ENCODE measurements at places on chromosomes 12 and 14.

DNA sequence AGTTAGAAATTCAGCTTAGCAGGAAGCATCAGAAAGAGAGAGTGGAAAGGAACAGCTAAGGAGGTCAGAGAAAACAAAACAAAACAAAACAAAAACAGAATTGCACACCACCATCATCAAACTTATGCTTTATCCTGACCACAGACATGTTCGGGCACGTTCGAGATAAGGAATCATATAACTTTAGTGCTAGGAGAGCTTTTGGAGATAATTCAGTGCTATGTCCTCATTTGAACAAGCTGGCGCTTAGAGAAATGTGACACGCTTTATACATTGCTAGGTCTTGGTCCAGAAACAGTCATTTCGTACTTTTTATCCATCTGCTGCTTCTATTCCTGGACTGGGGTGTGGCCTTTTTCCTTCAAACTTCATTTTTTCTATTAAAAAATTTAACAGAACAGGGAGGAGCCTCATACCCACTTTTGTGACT lies 213.1 kb downstream of the PTPRO start:
- no peak for DNase-seq

GRCh38 chr12:96211988-96212387 lies 17.8 kb downstream of the ELK3 start:
- no peak for DNase-seq

- DNase-seq = no peak
Measured at GRCh38 chr14:103021684-103022001, 35.7 kb downstream of the CDC42BPB start.

- DNase-seq = no peak
Measured at GRCh38 chr14:65555358-65555757, 142.8 kb downstream of the FUT8 start.

DNA sequence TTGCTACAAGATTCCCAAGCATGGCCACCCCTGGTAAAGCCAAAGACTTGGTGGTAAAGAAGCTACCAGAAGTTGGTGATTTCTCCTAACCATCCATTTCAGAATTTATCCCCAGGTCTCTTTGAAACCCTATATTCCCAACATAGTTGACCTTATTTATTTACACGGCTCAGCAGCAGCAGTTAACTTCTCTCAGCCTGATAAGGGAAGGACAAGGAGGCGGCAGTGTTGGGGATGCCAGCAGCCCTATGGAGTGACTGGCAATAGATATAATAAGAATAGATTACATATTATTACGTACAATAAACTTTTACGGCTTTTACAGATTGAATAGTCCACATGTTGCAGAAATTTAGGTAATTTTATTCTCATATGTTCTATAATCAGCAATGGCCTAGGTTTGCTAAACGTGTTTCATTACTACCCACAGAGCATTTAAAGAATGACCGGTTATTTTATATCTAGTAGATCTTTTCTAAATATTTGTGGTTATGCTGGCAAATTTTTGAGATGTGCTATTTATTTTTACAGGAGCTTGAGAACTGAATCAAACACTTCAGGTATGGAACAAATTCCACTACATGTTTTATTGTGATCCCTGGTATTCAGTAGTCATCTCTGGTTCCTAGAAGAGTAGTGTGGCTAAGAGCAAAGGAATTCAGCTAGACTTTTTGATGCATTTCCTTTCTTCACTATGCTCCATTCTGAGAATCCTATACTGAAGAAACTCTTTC lies 19.8 kb upstream of the PALS1 start:
- no peak for DNase-seq

GRCh38 chr12:5768581-5769196 lies 176.4 kb downstream of the ANO2 start:
- DNase-seq = no peak

DNA sequence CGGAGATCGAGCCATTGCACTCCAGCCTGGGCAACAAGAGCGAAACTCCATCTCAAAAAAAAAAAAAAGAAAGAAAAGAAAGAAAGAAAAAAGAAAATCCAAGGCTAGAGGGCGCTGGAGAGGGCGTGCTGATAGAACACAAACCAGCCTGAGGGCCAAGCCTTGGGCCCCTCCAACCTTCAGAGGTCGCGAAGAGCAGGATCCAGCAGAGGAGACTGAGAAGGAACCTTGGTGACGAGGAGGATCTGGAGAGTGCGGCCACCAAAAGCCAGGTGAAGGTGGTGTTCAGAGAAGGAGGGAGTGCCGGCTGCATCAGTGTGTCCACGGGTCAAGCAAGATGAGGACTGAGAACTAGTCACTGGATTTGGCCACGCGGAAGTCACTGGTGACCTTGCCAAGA lies 4.1 kb upstream of the DYNC1H1 start:
- no peak for DNase-seq

DNA sequence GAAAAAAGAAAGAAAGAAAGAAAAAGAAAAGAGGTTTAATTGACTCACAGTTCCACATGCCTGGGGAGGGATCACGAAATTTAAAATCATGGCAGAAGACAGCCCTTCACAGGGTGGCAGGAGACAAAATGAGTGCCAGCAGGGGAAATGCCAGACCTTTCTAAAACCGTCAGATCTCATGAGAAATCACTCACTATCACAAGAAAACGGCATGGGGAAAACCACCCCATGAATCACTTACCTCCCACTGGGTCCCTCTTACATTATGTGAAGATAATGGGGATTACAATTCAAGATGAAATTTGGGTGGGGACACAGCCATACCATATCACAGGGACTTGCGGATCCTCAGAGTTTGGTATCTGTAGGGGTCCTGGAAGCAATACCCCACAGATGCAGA lies 16.3 kb upstream of the EGLN3 start:
- no peak for DNase-seq

- DNase-seq = no peak
Measured at GRCh38 chr12:1761857-1762256, 58.5 kb upstream of the LRTM2 start.

DNA sequence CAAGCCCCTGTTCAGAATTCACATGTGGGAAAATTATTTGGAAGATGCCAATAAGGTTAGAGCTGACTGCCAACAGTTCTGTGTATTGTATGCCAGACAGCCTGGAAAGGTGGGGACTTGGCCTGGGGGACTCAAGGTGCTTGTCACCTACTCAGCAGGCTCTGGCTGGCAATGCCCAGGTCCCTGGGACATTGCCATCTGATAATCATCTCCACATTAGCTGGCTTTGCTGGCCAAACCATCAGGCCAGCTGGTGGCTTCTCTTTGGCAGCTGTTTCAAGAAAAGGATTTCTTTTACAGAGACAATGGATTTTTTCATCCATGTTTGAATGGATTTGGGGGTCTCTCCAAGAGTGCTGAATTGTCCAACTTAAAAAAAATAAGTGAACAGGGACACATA lies 165.2 kb downstream of the BRMS1L start:
- no peak for DNase-seq

DNA sequence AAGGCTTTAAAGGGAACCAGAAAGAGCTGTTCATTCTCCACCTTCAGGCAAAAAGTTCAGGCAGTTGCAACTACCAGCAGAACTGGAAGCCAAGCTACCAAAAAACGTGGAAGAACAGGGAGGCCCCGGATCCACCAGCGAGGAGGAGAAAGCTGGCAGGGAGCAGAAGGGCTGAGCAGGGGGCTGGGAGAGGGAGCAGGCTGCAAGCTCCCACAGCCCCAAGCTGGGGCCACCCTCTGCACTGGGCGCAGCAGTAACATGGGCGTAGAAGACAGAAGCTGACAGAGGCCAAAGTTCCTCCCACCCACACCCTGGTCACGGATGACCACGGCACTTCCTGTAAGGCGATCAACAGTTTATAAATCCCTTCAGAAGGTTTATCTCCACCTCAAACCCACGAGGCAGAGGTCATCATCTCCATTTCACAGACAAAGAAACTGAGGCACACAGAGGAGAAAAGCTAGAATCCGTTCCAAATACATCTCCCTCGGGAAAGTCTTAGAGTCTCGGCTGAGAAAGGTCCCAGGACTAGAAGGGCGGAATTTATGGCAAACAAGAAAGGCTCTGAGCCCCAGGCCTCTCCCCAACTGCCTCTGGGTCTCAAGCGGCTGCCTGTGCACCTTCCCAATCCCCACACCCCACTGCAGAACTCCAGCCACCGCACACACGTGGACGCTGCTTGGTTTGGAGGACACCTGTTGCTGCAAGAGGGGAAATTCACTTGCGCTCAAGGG lies 1.8 kb downstream of the CCDC85C start:
- no peak for DNase-seq

DNA sequence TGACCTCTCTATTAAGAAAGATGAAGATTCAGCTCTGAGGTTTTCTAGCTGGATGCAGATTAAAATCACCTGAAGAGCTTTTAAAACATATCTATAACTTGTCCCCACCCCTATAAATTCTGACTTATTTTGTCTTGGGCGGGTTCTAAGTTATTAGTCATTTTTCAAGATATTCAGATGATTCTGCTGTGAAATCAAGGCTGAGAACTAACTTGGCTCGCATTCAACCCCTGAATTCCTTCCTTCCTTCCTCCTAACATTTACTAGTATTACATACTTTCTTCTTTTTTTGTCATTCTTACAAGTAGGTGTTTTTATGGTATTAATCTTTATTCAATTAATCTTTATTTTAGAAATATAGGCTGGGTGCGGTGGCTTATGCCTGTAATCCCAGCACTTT lies 55.4 kb downstream of the SSPN start:
- no peak for DNase-seq

DNA sequence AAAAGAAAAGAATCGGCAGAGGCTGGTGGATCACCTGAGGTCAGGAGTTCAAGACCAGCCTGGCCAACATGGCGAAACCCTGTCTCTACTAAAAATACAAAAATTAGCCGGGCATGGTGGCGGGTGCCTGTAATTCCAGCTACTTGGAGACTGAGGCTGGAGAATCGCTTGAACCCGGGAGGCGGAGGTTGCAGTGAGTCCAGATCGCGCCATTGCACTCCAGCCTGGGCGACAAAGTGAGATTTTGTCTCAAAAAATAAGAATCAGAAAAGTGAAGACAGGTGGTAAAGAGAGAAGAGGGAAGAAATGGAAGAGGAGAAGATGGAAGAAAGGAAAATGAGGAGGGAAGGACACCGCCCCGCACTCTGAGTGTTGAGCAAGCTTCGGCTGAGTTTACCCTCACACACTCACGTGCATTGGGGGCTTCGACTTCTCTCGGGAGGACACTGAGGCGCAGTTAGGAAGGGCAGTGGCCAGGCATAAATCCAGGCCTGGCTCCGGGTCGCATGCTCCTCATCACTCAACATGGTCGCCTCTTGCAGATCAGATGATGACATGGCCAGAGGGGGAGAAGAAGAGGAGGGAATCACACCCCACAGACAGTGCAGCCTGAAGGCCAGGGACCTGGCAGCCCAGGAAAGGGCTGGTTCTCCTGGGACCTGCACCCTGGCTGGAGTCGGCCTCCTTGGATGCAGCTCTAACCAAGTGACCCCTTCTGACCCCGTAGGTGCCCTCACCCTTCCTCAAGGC lies 61.1 kb downstream of the PRMT8 start:
- DNase-seq = no peak

GRCh38 chr12:75870878-75871277 lies 160.7 kb downstream of the PHLDA1 start:
- DNase-seq = no peak

DNA sequence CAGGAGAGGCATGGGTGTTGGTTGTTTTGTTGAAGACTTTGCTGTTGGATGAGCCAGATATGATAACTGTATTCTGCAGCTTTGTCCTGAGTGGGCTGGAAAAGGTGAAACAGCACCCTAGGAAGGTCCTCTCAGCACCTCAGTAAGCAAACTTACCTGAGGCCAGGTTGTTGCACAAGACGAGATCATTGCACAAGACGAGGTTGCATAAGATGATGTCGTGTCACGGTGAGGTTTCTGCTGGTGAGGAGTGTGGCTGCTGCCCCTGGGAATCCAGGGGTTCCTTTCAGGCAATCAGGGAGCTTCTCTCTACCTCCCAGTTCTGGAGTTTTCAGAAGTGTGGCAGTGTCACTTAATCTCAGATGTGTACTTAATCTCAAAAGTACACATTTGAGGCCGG lies 85.6 kb downstream of the GLT1D1 start:
- DNase-seq = no peak

DNA sequence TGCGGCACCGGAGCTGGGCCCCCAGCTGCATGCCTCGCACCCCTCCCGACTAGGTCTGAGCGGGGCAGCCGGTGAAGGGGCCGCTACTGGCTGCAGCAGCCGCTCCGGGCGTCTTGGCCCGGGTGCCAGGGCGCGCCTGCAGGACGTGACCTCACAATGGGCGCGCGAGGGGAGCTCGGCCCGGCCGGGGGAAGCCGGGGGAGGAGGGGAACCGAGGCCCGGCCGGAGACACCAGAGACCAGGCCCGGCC lies 353 bp downstream of the BAG5 start:
- no peak for DNase-seq

GRCh38 chr14:91089958-91090535 lies 23.8 kb upstream of the DGLUCY start:
- DNase-seq = no peak

- DNase-seq = no peak
Measured at GRCh38 chr14:65222440-65222858, 120.1 kb upstream of the MAX start.

GRCh38 chr12:2187195-2187945 lies 134.6 kb downstream of the CACNA1C start:
- no peak for DNase-seq

- no peak for DNase-seq
Measured at GRCh38 chr12:53200458-53201176, 6.4 kb downstream of the ITGB7 start.

DNA sequence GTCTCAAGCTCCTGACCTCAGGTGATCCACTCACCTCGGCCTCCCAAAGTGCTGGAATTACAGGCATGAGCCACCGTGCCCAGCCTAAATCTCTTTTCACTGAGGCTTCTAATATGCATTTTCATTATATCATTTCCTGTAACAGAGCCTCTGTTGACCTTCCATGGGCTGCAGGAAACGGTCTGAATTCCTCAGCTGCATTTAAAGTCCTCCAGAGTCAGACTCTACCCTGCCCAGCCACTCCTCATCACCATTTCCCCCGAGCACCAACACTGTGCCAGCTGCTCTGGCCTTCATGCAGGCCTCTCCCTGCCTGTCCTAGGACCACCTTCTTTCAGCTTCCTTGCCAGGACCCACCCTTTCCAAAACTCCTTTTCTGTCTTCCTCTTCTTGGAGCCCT lies 9.8 kb upstream of the NFKBIA start:
- no peak for DNase-seq

DNA sequence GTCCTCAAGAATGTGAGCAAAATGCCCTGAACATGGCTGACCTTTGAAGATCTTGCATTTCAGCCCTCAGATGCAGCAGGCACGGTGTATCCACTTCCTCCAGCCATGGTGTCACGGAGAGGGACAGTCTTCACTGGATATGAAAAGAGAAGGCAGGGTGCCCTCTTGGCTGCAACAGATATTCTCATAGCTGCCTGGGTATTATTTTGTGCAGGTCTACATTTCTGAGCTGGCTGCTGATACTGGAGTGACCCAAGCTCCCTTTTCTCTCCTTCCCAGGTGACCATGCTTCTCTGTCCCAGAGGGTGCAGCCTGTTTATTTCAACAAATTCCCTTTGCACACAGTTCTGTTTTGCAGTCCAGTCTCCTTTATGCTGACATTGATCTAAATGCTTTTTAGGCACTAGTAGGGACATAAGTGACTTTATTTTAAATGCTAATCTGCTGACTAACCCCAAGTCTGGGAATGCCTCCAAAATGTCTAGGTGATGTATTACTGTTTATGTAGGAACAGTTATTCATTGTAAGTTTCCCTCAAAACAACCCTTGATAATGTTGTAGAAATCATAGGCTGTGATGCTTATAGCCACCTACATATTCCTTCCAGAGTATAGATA lies 17.4 kb upstream of the PYGL start:
- DNase-seq = no peak

Measured in dorsolateral prefrontal cortex (tissue), 122 donors.